CD4-positive, alpha-beta memory T cell (primary cell): ENCODE measurements at places on chromosomes 5 and 9. TPM values are rescaled to one million over a fixed set of nuclear protein-coding genes. Genes with fewer than 3 reads are reported as not detected.

DNA sequence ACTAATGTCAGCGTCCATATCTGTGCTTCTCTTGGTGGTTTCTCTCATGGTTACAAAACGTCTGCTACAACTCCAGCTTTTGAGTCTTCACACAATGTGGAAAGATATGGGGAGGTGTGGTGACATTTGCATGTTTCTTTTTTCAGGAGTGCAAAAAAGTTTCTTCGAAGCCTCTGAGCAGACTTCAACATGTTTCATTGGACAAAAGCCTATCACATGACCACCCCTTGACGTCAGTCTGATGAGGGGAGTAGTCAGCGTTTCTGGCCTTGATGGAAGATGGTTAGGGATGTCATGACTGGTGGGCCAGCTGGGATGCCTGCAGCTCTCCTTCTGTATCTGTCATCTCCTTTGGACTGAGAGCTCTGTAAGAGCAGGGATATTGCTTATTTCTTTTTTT, 61.4 kb downstream of the PTPDC1 start:
- DNase-seq: no peak

- no peak for DNase-seq
Measured at GRCh38 chr5:80308526-80308925, 11.3 kb upstream of the SPZ1 start.

DNA sequence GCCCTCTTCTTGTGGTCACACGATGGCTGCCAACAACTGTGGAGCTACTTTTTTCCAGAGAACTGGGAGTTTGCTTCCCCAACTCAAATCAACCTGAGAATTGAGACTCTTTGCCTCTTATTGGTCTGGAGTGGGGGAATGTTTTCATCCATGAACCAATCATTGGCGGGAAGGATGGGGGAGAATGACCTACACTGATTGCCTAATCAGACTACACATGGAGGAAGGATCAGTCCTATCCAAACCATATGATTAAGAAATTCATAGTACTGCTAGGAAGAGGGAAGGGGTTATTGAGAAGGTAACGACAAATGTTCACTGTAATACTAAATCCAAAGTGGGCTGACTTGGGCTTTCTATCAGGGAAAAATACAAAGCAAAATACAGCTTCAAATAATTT, 7.9 kb upstream of the KIF2A start:
- no peak for DNase-seq

DNA sequence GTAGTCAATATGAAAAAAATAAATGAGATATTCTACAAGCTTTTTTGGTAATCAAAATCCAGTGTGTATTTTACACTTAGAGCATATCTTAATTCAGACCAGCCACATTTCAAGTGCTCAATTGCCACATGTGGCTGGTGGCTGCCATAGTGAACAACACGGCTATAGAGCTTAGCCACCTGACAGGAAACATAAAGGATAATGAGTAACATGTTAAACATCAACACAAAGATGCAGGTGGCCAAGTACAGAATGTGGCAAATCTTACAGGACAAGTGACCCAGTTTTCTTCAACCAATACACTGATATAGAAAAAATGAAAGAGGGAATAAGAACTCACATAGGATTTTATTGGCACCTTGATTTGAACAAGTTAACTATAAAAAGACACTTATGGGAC, 61.4 kb downstream of the KIF24 start:
- DNase-seq: no peak

CRHBP gene
- not detected for total RNA-seq

IL7R gene
- 2,440 TPM for total RNA-seq
